ENCODE measurements at places on chromosomes 11 and 22.

DNA sequence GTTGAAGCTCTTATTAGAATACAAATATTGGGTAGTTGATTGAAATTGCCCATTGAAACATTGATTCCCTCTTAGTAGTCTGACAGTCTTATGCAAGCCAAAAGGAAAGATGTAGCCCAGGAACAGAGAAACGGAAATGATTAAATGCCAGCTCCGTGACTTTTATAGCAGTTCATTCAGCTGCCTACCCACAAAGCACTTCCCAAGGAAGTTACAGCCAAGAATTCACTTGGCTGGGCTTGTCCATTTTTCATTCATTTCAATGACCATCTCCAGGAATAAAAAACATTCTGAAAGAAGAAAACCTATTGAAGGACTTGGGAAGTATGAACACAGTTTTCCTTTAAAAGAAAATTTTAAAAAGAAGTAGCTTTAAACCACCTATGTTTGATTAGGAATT, 62.0 kb downstream of the NCAM1 start:
- DNase-seq, result peak; percentile 25

GRCh38 chr11:78195917-78196560, 7.3 kb downstream of the USP35 start:
- no peak for DNase-seq

- DNase-seq, result peak; percentile 90
Observed at GRCh38 chr11:114316980-114317786, 21.0 kb downstream of the NNMT start.

DNA sequence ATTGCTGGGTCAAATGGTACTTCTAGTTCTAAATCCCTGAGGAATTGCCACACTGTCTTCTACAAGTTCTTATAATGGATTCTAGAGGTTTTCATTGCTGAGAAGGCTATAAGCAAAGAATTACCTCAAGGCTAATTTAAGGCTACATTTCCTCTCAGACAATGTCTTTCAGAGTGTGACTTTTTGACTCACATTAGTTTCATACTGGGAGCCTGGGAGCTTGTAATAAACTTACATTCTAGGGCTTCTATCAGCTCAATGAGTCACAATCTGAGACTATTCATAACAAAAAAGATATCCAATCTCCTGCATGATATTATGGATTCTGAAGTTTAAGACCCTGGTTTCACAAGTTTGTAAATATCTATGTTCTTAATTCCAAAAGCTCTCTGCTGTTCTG, 408.7 kb downstream of the LRRC4C start:
- no peak for DNase-seq

DNA sequence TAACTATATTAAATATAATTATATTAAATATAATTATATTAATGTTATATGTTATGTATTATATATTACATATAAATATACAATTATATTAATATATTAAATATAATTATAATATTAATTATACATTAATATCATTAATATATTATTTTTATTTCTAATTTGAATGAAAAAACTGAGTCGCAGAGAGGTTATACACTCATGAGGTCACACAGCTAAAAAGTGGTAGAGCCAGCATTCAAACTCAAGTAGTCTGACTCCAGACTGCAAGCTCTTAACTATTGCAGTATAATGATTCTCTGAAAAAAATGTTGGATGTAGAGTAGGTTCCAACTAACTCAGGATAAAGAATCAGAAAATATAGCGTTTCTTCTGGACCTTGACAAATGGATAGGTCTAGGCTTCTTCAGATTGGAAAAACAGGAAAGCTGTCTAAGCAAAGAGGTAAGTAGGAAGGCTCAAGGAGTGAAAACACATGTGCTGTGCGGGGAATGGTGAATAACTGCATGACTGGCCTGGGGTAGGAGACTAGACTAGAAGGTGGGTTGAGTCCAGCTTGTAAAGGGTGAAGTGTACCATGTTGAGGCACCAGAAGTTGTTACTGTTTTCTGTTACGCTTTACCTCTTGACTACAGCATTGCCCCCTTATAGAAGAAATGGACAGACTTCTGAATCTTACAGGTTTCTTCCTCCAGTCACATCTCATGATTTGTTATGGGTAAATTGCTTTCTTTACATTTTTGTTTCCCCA, 80.3 kb downstream of the TRIM44 start:
- DNase-seq, result no peak

DNA sequence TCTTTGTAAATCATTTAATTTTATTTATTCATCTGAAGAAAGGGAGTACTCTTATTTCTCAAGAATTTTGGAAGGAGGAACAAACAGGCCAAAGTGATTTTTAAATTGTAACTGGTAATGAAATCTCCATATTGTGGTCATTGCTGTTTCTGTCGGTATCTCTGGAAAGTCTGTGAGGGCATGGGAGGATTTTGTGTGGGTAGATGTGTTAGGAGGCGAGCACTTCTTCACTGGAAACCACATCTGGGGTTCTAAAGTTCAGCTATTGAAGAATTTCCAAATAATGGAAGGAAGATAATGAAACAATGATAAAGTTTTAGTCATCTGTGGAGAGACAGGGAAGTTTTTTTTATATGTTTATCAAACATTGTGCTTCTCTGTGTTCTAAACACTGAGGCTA, 6.6 kb downstream of the TRIM34 start:
- DNase-seq, result no peak

DNA sequence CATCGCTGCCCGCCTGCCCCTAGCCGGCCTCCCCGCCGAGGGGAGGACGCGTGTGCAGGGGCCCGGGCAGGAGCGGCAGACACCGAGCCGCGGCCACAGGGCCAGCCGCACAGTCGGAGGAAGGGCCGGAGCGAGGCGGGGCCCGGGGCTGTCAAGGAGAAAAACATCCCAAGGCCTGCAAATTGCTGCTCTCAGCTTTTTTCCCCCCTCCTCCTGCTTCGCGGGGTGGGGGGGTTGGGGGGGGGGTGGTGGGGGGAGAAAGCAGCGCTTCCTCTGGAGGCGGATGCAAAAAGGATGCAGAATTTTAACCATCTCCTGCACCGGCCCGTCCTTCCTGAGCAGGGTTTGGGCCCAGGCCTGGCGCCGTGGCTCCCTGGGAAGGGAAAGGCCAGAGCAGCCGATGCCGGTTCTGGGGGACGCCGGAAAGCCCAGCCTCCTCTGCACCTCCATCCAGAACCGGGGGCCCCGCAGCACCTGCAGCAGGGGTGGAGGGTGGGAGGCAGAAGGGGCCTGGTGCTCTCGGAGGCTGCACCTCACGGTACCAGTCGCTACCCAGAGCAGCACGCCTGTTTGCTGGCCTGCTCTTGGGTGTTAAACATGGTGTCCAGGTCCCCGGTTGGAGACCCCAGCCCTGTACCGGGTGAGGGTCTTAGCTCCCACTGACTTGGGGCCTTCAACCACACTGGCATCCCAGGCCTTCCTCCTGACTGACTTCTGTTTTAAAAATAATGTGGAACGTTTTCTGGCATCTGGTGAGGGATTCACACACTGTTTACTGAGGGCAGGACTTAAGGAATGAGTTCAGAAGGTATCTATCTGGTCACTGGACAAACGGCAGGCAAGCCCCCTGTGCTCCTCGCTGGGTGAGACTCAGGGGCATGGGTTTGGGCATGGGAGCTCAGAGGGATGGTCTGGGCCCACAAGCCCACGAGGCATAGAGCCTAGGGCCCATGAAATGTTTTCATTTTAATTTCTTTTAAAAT, 77.4 kb upstream of the WNT7B start:
- peak; percentile 78 for DNase-seq
